ENCODE measurements at places on chromosomes 5 and 9.

- no peak for DNase-seq
These were observed 19.9 kb downstream of the MED10 start for GRCh38 chr5:6358434-6358820.

DNA sequence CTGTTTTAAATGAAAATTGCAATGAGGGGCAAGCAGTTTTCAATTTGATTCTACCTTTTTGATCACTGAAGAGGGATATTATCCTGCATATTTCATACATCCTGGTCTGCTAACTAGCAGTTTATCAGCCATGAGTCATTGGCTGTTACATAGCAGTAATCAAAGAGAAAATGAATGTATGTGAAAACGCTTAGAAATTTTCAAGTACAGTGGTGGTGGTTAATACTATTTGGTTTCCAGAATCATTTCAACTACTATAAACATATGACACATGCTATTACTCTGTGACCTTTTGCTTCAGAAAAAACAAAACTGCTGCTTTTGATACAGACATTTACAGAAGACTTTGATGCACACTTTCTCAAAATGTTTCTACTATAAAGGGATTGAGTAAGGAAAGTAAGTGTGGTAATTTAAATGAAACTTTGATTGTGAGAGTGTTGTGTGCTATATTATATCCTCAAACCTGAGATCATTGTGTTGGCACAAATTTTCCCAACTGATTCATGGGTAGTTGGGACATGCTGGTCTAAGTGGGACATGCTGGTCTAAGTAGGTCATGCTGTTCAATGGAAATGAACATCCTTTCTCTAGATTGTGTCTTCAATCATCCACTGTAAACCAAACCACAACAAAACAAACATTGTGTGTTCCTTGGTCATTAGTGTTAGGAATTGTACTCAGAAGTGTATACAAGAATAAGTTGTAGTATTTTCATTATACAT is 5.1 kb downstream of the RNF14 start:
- no peak for DNase-seq

DNA sequence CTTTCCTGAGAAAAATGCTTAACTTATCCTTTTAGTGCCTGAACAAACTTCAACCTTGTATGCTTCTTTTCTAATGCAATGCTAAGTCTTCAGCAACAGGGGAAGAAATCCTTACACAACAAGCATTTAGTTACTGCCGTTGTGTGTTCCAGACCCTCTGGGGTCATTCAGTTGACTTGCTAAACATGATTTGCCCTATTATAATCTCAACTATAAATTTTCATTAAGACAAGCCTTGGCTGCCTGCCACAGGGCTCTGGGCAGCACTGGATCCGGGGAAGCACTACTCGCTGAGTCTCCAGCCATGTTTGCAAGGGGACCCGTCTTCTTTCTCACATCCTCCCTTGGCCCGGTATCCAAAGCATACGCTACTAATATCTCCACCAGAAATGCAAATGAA is 58.1 kb downstream of the PTCH1 start:
- no peak for DNase-seq

DNA sequence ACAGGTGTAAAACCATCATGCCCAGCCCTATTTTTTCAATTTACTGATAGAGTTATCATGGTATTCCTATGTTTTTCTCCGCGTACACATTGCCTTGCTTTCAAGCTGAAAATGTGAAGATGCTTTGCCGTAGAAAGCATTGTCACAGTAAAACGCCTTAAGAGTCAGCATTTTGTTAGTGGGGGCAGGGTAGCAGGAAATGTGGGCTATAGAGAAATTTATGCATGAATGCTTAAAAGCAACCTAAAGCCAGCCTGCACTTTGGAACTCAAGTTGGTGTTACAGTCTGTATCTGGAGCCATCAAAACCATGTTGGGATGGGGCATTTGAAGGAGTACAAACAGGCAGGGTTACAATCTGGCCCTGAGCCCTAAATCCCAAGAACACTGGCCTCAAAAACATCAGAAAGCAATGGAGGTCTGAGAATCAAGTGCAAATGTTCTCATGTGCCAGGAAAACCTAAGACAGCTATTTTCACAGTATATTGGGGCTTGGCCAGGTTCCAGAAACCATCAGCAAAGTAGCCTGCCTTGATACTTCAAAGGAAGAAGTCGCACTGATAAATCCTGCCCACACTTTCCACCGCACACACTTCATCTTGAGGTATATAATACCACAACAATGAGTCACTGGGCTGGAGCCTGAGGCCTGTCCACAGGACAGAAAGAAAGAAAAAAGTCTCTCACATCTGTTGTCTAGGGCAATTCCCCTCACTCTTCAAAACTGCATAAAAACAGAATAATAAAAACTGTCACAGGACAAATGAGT is 313.8 kb downstream of the ENC1 start:
- peak; percentile 42 for DNase-seq

DNA sequence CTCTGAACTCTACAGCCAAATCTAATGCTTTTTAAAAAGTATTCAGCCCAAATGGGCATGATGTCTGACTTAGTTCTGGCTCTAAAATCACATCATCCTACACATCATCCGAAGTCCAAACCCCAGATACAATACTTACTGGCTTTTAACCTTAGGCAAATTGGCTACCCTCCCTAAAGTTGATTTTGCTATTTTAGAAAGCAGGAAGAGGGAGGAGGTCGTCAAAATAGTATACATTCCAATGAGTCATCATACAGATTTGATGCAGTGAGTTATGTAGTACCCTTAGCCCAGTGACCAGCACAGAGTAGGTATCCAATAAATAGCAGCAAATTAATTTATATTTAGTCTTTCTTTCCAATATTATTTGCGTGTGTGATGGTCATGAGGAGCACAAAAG is 582.0 kb upstream of the TUSC1 start:
- DNase-seq: no peak

GRCh38 chr9:27117489-27118135 is 8.6 kb downstream of the TEK start:
- no peak for DNase-seq

- no peak for DNase-seq
These were observed 69.4 kb upstream of the ADAMTS2 start for GRCh38 chr5:179414459-179415261.

GRCh38 chr5:164302533-164303235 is 797.3 kb downstream of the MAT2B start:
- no peak for DNase-seq

GRCh38 chr9:106322706-106323245 is 540.2 kb upstream of the ZNF462 start:
- DNase-seq: no peak

DNA sequence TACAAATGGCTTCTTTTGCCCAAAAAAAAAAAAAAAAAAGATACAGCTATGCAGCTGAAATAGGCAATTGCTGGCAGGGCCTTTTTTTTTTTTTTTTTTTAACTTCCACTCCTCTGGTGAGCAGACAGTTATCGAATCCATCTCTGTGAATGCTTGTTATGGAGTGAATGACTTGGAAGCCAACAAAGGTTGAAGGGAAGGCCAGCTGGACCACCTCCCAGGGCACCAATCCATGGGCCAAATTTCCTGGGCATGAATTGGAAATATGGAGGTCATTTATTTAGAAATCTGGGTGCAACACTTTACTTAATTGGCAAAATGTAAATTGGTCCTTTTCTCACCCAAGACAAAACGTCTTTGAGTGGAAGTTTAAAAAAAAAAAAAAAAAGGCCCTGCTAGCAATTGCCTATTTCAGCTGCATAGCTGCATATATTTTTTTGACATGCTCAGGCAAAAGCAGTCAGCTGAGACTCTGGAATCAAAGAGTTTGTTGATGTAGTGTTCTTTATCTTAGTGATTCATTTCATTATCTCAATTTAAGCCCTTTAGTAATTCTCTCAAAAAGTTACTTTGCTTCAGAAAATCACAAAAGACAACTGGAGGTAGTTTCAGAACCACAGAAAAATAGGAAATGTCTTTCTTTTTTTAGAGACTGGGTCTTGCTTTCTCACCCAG is 392.2 kb upstream of the KLF4 start:
- no peak for DNase-seq

- DNase-seq: no peak
These were observed 1.3 kb downstream of the SEC16A start for GRCh38 chr9:136481558-136481957.

- DNase-seq: peak; percentile 62
These were observed 296.7 kb downstream of the ARL15 start for GRCh38 chr5:54013556-54014194.

- DNase-seq: no peak
These were observed 3.8 kb upstream of the CCDC192 start for GRCh38 chr5:127699416-127699815.

DNA sequence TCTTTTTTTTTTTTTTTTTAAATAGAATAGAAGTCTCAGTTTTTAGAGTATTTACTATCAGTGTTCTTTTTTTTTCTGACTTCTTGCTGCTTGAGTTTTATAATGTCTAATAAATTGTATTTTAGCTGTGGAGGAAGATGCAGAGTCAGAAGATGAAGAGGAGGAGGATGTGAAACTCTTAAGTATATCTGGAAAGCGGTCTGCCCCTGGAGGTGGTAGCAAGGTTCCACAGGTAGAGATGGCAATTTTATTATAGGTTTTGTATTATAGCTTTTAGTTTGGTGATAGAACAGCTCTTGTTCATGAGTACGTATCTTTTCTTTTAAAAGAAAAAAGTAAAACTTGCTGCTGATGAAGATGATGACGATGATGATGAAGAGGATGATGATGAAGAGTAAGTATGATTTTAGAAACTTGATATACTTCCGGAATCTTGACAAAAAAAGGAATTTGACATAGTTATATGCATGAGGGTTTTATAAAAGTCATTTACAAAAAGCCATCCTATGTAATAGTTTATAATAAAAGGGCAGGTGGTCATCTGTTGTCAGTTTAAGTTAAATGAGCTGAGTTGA is 5.0 kb downstream of the NPM1 start:
- no peak for DNase-seq

- peak; percentile 85 for DNase-seq
These were observed 90.0 kb downstream of the PRRT1B start for GRCh38 chr9:131635285-131635684.

DNA sequence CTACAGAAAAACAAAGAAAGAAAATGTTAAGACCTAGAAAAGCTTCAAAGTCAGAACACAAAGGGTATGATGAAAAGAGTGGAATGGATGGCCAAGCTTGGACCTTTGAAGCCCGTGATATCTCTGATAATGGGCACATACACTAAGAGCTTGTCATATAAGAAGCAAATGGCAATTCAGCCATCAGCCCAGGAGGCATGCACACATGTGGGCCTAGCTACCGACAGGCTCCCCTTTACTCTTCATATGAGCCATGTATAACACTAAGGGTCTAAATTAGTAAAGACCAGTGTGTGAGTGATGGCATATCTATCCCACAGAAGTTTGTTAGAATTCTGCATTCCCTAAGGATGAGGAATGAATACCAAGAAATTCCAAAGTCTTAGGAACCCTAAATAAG is 20.1 kb downstream of the GRHPR start:
- DNase-seq: no peak

GRCh38 chr9:137580209-137580953 is 1.7 kb upstream of the DPH7 start:
- no peak for DNase-seq
